NCI-H1436 (cell line): ENCODE measurements at places on chromosomes 1 and 21.

DNA sequence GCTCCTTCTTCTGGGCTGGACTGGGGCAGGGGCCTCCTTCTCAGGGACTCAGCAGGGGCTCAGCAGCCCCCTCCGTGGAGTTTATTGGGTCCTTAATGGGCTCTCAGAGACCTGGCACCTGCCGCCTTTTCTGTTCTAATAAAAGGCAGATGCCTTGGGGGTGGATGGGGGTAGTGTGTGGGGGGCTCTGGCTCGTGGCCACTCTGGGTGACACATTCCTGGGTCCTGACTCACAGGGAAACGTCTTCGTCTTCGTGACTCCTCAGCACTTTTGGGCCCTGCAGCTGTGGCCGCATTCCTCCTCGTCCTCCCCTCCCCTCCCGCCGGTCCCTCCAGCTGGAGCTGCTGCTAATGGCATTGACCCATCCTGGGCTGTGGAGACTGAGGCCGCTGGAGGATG is 107.8 kb upstream of the WNT4 start:
- no peak for DNase-seq

DNA sequence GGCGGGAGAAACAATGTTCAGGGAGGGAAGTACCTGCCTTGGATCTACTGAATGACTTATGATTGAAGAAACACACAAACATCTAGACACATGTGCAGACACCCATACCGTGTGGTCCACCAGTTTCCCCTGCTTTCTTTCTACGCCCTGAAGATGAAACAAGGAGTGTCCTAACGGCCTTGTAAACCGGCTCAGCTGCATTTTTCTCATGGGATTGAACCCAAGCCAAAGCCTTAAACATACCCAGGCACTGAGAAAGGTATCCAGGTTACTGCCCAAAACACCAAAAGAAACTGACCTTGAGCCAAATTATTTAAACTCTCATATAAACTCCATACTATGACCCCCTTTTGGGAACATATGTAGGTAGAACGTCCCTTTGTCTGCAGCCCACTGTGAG is 630.0 kb upstream of the RGS18 start:
- no peak for DNase-seq

- no peak for DNase-seq
Observed at GRCh38 chr21:18877917-18878316, 474.3 kb upstream of the TMPRSS15 start.

DNA sequence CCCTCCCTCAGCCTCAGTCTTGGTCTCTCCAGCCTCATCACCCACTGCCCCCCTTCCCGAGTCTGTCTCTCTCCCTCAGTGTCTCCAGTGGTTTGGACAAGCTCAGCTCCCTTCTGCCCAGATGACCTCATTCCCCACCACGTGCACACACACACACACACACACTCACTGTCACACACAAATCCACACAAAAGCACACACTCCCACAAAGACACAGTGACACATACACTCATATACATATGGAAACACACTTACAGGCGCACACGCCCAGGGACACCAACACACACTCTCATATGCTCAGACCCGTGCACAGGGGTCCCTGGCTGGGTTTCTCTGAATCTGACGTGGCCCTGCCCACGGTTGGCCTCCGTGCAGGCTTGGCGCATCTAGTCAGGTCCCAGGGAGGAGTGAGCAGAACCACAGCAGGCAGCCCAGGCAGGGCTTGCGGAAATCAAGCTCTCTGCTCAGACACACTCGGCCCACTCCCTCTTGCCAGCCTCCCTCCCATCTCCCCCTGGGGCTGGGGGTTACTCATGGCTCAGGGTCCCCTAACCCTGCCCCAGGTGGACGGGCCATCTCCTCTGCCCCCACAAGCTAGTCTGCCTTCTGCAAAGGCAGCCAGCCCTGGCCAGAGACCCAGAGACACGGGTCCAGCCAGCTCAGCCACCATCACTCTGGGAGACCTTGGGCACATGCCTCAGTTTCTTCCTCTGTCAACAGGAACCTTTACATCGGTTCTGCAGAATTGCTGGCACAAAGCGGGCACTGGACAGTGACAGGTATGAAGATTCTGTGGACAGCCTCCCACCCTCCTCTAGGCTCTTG is 38.5 kb upstream of the FAM131C start:
- no peak for DNase-seq

GRCh38 chr1:1361982-1362423 is 3.6 kb upstream of the MXRA8 start:
- no peak for DNase-seq

DNA sequence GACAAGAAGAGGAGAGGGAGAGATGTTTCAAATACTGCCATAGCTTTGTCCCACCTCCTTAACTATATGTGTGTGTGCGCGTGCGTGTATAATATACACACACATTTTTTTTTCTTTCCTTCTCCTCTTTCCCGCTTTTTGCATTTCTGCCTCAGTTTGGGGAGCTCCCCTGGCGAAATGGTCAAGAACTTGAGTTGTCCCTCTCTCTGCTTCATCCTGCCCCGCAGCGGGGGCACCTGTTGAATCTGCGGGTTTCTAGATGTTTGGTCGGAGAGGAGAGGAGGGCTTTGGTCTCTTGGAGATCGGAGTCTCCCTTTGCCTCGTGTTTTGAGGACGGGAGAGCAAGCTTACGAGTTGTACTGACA is 504 bp downstream of the SCCPDH start:
- DNase-seq: peak; percentile 34

DNA sequence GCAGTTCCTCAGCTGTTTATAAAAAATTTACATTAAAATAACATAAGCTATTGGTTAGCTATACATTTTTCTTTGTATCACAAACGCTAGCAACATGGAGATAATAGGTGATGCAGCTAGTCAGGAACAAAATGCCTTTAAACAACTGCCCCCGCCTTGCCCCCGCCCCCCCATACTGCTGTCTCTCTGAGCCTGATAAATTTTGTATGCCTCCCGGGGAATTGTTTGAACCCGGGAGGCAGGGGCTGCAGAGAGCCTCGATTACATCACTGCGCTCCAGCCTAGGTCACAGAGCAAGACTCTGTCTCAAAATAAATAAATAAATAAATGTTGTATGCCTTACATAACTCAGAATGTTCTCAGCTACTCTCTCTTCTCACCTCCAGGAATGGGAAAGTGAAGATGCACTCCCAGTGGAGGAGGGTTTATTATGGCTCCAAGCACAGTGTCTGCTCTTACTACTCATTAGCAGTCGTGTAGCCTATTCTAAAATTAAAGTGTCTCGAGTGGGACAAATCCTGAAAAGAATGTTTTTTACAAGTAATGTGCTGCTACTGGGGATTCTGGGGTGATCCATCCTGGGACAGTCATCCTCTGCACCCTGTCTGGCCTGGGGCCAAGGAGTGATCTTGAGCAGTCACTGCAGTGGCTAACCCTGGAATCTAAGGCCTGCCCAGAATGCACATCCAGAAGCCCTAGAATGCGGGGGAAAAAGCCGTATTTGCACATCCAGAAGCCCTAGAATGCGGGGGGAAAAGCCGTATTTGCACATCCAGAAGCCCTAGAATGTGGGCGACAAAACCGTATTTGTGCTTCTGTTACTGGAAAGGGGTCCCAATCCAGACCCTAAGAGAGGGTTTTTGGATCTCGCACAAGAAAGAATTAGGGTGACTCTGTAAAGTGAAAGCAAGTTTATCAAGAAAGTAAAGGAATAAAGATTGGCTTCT is 39.4 kb upstream of the ZNF496 start:
- DNase-seq: no peak

- DNase-seq: no peak
Observed at GRCh38 chr1:75237316-75237715, 103.1 kb downstream of the LHX8 start.

DNA sequence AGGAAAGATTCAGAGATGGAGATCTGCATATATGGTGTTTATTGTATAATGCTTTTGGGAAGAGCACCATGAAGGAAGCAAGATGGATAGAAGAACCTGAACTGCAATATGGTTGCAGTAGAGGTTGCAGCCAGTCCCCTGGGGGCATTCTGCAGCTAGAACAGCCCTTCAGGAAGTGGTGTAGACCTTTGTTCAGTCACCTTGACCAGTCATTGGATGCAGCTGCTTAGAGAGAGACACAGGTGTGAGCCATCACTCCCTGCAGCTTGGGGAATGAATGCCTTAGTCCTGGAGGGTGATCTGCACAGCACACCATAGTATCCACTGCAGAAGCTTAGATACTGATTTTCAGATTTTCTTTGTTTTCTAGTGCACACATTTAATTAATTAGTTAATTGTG is 42.3 kb downstream of the NEK7 start:
- DNase-seq: no peak
